ENCODE measurements at places on chromosomes 6 and 20.

DNA sequence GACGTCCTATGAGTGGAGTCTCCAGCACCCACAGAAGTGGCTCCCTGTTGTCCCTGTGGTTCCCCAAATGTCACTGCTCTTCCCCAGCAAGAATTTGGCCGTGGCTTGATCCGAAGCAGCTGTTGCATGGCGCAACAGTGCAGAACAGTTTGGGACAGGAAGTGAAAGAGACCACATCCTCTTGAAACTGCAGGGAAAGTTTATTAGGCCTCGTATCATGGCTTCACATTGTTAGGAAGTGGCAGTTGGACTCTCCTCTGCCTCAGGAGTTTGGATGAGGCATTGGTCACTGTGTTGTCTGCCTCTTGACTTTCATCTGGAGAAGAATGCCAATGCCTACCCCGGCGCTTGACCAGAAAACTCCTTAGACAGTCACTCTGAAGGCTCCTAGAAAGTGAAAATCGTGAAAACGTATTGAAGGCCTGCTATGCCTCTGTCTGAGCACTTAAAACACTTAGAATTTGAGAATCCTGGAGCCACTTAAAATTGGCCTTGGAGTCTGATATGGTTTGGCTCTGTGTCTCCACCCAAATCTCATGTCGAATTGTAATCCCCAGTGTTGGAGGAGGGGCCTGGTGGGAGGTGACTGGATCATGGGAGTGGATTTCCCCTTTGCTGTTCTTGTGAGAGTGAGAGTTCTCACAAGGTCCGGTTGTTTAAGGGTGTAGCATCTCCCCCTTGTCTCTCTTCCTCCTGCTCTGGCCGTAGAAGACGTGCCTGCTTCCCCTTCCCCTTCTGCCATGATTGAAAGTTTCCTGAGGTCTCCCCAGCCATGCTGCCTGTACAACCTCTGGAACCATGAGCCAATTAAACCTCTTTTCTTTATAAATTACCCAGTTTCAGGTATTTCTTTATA lies 334.9 kb upstream of the JARID2 start:
- peak; percentile 40 for DNase-seq

DNA sequence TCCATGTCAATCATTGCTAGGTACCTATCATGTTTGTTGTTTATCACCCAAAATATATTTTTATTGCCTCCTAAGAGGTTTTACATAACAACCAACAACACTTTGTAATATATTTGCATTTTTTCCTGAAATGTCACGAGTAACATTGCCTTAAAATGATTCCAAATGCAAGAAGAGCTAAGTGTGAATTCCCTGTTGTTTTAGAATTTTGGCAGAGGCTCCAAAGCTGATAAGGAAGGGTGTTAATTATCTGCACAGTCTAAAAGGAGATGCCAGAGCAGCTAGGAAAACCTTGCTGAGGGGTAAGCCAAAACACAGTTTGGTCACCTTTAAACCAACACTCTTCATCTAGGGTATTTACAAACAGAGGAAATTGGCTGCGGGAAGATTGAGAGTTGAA lies 201.9 kb upstream of the KCNQ5 start:
- no peak for DNase-seq

GRCh38 chr6:128065072-128065471 lies 164.2 kb upstream of the THEMIS start:
- DNase-seq = no peak

DNA sequence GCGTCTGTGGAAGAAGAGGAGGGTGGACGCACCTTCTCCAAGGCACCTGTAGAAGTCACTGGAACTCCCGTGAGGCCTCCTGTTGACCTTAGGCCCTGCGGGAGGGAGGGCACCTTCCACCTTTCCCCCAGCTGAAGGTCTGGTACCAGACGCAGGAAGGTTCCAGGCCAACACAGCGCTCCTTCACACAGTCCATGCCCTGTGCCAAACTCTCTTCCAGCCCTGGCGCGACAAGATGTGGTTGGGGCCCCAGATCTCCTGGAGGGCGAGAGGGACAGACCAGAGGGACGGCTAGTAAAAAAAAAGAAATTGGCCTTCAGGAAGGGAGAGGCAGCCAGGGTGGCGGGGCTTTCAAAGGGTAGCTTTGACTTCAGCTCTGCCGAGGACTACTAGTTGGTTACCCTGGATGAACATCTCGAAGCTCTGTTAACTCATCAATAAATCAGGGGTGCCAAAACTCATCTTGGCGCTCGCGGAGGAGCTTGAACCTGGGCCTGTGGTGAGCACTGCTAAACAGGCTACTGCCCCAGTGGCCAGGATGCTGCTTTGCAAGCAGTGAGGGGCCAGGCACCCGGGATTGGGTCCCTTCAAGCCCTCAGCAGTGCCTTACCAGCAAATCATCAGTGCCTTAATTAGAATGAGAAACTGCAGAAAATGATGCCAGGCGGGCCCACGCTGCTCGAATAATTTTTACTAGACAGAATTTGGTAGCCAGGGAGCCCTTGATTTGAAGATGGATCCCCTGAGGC lies 14.9 kb downstream of the AARS2 start:
- DNase-seq = no peak

DNA sequence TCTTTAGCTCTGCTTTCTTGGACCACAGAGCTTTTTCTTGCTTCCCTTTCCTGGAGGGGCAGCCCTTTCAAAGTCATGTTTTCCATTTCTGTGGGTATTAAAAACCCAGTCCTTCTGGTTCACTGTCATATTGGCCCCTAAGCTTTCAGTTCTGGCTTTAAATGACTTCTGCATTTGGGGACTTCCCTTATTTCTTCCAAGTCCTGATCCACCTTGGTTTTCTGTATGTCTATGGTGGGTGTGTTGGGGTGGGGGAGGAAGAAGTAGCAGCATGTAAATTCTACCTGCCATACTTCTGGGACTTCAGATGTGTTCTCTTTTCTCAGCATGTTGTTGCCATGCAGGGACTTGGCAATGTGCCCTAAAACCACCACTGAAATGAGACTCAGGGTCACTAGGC lies 77.1 kb upstream of the EMILIN3 start:
- no peak for DNase-seq

GRCh38 chr6:11427723-11428245 lies 109.8 kb upstream of the TMEM170B start:
- no peak for DNase-seq

All from heart left ventricle (tissue), 16 donors.